ENCODE measurements at places on chromosomes 6 and 20.

- DNase-seq = no peak
Observed at GRCh38 chr6:62764841-62765240, 446.4 kb upstream of the FKBP1C start.

- DNase-seq = no peak
Observed at GRCh38 chr6:41599852-41600445, 38.3 kb upstream of the MDFI start.

DNA sequence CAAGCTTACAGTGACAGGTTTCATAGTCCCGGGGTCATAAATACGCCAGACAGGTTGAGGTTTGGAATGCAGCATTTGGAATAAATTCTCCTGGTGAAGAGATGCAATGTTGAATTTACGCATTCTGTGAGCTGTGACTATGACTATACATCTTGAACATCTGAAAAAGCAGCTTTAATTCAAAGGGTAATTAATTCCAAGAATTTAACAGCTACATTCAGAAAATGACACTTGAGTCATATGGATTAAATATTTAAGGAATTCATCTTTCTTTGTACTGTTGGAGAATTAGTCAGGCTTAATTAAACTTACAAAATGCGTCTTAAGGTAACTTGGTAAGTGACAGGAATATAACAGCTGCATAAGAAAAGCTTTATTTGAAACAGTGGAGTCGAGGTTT is 74.7 kb downstream of the ESR1 start:
- DNase-seq = no peak

DNA sequence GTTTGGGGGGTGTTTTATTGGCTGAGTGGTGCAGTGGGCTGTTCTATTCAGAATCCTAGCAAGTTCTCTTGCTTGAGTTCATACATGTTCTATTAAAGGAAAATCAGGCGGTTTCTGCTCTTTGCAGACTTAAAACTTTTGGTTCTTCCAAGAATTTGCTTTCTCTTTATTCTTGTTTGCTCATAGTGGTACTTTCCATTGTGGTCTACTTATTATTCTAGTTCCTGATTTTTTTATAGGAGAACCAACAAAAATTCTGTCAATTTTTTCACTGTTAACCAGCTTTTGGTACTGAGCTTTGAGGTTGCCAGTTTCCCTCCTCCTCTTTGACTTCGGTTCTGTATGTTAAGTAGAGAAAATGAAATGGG is 6.7 kb downstream of the AFDN start:
- no peak for DNase-seq

- no peak for DNase-seq
Observed at GRCh38 chr6:2947445-2947844, 23.9 kb downstream of the SERPINB6 start.

- peak; percentile 84 for DNase-seq
Observed at GRCh38 chr6:13427801-13428582, 59.4 kb downstream of the GFOD1 start.

- DNase-seq = peak; percentile 70
Observed at GRCh38 chr20:46545077-46545826, 5.2 kb downstream of the OCSTAMP start.

DNA sequence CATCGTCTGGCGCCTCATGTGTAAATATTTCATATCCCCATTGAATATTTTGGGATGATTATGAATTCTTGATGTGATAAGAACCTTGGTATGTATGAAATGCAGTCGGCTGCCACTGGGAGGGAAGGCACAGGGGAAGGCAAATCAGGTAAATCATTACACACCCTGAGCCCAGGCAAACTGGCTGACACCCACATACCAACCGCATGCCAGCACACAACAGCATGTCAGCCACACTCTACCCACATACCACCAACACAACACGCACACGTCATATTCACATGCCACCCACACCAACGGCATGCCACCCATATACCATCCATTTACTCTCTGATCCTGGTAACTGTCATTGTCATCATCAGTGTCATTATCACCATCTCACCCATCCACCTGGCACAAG is 28.3 kb upstream of the MDGA1 start:
- DNase-seq = no peak

DNA sequence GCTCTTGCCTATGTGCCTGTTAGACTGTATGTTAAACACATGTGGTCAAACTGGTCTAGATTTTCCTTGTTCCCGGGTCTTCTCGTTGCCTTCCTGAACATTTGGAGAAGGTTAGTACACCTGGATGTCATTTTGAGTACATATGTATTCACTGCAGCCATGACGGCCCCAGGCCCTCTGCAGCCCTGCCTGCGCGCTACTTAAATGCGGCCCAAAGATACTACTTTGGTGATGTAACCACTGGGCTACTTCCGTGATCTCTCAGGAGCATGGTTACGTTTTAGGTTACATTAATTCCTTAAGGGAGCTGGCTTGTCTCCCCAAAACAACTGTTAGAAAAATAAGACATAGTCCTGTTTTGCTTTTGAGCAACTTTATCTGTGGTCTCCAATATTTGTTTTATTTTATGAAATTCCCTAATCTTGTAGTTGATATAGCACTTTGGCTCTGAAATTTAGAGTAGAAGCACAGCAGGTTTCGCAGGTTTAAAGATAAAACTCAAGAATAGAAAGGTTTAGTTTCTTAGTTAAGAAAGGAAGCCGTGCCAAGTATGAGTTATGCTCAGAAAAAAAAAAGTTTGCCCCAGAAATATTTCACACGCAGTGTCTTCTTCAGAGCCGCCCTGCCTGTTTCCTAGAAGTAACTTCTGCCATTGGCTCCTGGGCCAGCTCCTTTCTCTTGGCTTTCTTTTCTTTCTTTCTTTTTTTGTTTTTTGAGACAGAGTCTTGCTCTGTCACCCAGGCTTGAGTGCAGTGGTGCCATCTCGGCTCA is 38.1 kb downstream of the TIAM2 start:
- DNase-seq = no peak

GRCh38 chr6:3321875-3322274 is 63.1 kb downstream of the PSMG4 start:
- DNase-seq = no peak

- no peak for DNase-seq
Observed at GRCh38 chr6:28167068-28167467, 25.4 kb downstream of the ZKSCAN8 start.

- DNase-seq = no peak
Observed at GRCh38 chr6:31728767-31729514, at the start of gene DDAH2. Gene DDAH2, minus strand, starts transcription at chr6:31729299. Its CDS starts 138 bp downstream, at chr6:31729161.

DNA sequence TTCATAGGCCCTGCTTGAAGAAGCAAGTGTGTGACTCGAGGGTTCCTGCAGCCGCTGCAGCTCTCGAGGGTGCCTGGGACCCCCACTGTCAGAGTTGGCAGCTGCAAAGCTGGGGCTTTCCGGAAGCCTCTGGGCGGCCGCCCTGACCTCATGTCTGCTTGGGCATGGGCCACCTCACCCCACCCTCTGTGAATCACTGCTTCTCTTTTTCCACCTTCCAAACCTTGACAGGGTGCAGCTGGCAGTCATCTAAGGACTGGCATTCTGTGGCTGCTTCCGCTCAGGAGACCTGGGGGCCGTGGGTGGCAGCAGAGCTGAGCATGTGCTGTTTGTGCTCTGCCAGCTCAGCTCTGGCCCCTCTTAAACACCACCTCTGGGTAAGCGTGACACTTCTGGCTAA is 32.0 kb downstream of the ERMARD start:
- DNase-seq = no peak

GRCh38 chr6:23319582-23319981 is 750.2 kb downstream of the HDGFL1 start:
- DNase-seq = no peak

DNA sequence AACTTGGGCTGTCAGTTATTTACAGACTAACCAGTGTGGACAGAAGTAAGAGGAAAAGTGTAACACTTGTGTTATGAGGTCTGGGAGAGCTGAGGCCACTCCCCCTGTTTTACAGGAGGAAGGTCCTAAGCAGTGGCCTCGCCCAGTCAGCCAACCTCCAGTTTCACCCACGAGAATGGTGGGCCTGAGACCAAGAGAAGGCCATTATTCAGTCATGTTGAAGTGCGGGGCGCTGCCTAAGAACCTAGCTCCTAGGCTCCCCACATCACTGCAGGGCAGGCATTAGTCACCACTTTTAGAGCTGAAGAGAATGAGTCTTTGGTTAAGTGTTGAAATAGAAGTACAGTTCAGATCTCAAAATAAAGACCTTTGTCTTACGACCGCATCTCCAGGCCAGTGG is 27.9 kb downstream of the CDYL start:
- peak; percentile 31 for DNase-seq

- DNase-seq = no peak
Observed at GRCh38 chr6:140660295-140660694, 1285.8 kb upstream of the CITED2 start.

DNA sequence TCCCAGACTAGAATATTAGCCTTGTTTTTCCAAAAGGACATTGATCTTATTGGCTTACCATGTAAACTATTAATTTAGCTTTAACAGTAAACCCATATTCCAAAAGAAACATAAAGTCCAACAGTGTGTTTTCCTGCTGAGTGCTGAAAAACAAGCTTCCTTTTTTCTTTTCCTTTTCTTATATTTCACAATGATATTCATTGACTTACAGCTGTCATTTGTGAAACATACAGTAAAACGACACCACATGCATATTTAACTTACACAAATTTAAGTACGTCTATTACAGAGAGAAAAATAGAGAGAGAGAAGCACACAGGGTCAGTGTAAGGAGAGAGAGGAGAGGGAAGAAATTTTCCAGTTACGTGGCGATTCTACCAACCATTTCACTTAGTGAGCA is 543.9 kb upstream of the JARID2 start:
- no peak for DNase-seq

DNA sequence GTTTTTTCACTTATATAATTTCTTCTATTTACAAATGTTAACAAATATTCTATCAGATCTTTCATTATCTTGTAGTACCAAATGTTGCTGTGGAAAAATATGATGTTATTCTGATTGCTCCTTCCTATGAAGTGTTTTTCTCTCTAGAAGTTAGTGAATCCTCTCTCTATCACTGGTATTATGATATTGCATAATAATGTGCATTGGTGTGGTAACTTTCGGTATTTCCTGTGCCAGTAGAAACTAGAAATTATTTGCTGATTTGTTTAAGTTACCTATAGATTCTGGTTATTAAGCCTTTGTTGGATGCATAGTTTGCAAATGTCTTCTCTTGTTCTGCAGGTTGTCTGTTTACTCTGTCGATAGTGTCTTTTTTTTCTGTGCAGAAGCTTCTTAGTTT is 342.5 kb downstream of the CENPW start:
- no peak for DNase-seq

DNA sequence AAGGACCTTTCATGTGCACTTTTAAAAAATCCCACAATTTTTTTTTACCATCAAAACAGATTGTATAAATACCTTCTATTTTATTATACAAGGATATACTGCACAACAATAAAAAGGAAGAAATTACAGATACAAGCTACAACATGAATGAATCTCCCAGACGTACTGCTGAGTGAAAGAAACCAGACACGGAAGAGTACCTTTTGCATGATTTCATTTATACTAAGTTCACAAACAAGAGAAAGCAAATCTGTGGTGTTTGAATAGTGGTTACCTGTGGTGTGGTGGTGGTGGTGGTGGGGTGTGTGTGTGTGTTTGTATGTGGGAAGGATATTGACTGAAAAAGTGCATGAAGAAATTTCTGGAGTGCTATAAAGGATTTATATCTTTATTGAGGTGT is 6.8 kb upstream of the PLCB4 start:
- DNase-seq = no peak

GRCh38 chr6:138806889-138807288 is 11.0 kb downstream of the ECT2L start:
- DNase-seq = no peak

GRCh38 chr6:15560713-15561112 is 102.1 kb downstream of the DTNBP1 start:
- no peak for DNase-seq

GRCh38 chr6:158808941-158809678 is 10.1 kb downstream of the EZR start:
- DNase-seq = no peak

- DNase-seq = peak; percentile 46
Observed at GRCh38 chr6:14950103-14950969, 295.5 kb upstream of the JARID2 start.

- DNase-seq = no peak
Observed at GRCh38 chr6:24408719-24409410, 6.1 kb downstream of the MRS2 start.
